ENCODE measurements at places on chromosomes 4 and X.

DNA sequence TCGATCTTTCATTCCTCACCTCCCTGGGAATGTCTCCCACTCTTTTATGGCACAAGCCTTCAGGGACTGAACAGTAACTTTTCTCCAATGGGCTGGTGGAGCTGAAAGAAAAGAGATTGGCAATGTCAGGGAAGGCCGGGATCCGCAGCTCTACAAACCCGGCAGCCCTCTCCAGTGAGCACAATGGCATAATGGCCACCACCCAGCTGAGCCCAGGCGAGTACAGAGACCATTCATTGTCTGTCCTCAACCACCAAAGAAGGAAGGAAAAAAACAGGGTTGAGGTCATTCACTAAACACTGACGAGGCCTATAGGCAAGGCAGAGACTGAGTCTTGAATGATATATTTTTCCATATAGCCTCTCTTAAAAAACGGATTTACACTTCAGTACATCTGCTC lies 3.6 kb downstream of the GEMIN8 start:
- no peak for DNase-seq

- peak; percentile 13 for DNase-seq
These were observed 139.2 kb downstream of the NWD2 start for GRCh38 chr4:37383579-37384229.

DNA sequence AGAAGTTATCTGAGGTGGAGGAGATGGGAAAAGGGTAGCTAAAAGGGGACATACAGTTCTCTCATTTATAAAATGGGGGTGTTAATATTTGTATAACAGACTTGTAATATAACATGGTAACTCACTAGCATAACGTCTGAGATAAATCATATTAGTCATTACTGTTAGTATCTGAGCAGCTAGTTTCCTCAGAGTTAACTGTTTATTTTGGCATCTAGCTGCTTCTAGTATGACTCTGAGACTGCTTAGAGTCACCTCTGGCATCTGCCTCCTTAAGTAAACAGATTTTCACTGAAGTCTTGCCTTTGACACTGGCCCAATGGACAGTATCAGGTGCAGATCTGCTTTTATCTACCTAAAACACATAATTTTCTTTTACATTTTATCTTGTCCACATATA lies 58.1 kb downstream of the SLC30A9 start:
- DNase-seq: peak; percentile 56

- DNase-seq: no peak
These were observed 1.5 kb downstream of the FUNDC2 start for GRCh38 chrX:155028129-155028528.

GRCh38 chrX:85107407-85107806 lies 103.7 kb downstream of the APOOL start:
- DNase-seq: no peak

DNA sequence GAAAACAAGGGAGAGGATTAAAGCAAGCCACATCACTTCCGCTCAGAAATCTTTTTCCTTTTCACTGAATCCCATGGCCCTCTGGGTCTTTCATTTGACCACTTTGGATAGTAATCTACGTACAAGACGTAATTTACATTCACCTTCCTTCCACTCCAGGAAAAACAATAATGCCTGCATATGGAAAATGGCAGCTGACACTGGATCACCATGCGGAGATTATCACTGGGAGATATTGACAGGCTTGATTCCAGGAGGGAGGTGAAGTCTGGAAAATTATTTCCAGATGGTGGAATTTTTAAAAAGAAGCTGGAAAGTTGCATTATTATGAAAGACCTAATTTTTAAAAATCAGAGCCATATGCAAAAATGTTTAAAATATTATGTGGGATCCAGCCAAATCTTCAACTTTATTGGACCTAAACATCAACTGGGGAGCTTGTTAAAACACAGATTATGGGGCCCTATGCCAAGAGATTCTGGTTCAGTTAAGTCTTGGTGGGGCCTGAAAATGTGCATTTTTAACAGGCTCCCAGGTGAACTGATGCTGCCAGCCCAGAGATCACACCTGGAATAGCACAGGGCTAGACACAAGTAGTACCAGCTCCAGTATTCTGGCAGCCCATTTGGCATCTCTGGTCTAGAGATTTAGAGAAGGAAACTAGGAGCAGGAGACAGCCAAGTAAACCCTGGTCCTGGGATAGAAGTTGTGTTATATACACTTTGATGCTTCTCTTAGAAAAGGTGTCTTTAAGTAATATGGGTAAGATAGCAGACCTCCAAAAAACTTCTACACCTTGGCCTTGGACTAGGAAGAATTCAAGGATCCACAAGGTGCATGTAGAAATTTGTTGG lies 290.3 kb upstream of the LDB2 start:
- DNase-seq: peak; percentile 31

DNA sequence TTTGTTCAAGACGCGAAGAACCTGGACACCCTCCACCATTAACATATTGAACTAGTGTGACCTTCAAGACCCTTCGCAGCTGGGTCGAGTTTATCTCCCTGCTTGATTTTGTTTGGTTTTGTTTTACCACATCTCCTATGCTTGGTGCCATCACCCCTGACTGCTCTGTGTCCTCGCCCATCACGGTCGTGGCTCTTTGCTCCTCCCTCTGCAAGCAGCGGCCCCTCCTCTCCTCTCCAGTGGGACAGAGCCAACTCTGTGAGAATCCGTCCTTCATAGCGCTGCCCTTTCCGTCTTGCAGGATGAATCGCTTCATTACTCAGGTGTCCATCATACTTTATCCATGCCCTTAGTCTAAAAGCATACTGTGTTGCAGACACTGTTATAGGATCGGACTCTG lies 9.1 kb upstream of the FAM149A start:
- no peak for DNase-seq

- peak; percentile 52 for DNase-seq
These were observed 23.0 kb downstream of the SNX25 start for GRCh38 chr4:185232370-185232769.

DNA sequence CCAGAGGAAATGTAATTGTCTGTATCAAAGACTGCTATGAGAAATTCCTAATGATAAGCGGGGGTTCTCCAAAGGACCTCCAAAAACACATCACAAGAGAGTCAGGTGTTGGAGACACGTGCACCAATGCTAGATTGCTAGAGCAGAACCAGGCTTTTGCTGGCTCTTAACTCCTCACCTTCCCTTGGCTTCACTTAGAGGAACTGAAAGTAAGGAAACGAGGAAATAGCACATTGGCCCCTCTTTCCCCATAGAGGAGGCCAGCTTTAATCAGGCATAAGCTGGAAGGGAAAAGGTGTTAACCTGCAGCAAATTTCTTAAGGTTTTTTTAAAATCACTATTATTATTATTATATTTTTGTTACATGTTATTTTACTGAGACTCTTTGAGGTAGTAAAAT lies 13.6 kb downstream of the OTC start:
- no peak for DNase-seq

DNA sequence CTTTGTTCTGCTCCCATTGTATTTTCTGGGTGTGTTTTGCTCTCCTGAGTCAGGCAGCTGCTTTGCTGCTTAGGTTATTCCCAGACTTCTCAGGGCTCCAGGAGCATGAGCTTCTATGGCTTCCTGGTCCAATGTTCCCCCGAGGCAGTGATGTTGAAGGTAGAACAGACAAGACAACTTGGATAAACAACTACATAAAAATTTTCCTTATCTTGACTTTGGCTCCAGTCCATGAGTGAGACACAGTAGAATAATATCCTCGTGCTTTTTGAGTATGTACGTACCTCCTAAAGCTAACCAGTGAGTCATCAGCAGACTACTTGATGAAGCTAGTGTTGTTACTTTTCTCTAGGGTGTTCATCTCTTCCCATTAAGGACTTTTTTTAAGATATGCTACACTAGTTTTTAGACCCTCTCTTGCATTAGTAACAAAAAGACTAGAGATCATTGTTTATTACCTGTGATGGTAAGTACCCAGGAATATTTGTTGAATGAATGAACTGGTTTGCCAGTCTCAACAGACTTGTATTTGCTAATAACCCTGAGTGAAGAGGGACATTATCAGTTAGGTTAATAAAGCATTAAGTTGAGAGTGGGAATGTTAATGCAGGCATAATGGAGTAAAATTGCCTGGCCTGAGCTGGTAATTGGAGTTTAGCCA lies 131.9 kb downstream of the FHIP1A start:
- DNase-seq: peak; percentile 93

- no peak for DNase-seq
These were observed 87.5 kb downstream of the SPANXN3 start for GRCh38 chrX:143429811-143430210.

DNA sequence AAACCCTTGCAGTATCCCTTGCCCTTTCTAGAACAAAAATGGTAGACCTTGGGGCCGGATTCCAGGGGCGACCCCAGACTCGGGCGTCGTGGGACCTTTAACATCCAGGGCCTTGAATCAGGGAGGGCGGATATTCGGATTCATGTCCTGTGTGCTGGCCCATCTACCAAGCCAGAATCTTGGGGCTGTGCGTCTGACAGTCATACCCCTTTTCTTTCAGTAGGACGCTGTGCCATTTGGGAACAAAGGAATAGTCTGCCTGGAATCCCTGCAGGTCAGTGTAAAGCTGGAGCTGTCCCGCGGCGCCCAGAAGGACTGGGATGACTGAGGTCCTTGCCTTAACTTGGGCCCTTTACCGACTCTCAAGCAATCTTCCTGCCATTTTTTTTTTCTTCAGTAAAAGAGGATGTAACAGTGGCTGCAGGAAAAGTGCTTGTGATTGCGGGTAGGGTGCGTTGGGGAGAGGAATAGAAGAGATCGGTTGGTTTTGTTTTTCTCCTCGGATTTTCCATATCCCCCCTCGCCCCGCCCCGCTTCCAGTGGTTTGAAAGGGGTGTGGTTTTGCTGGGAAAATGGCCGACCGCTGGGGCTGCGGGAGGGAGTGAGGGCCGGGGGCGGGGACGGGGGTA lies 518 bp downstream of the ARMCX1 start:
- peak; percentile 53 for DNase-seq

GRCh38 chr4:71537551-71538065 lies 198.8 kb downstream of the SLC4A4 start:
- DNase-seq: no peak

- DNase-seq: peak; percentile 63
These were observed 29.5 kb downstream of the DMP1 start for GRCh38 chr4:87679449-87680169.

DNA sequence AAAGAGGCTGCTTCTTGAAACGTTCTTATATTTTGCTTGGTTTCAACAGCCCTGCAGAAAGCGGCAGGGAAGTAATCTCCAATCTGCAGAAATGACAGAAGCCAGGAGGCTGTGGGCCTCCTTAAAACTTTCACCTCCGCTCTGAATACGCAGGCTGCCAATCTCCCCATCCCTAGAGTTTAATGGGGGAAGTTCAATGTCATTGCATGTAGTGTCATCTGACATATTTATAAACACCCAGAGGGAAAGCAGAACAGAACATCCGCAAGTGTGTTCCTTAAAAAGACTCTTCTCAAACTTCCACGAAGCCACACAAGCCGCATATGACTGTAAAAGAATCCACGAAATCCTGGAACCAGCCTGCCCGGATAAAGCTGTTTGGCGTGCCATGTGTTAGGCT lies 148.8 kb upstream of the TBL1X start:
- DNase-seq: no peak

- no peak for DNase-seq
These were observed 1608.7 kb downstream of the STIM2 start for GRCh38 chr4:28469387-28469786.

GRCh38 chr4:14862891-14863290 lies 139.4 kb upstream of the CPEB2 start:
- DNase-seq: no peak

Measured in fibroblast of skin of right biceps (primary cell).